ENCODE measurements at places on chromosomes 12 and 14. TPM values are rescaled to one million over a fixed set of nuclear protein-coding genes. Genes with fewer than 3 reads are reported as not detected.

The LRRC43 gene
- 1.6 TPM for total RNA-seq

The CATSPERB gene
- total RNA-seq, result 0.55 TPM

The FZD10 gene
- 4.5 TPM for total RNA-seq

The ALX1 gene
- total RNA-seq, result 13.0 TPM

The CLEC1B gene
- total RNA-seq, result 1.5 TPM

The CRIP1 gene
- total RNA-seq, result 18.5 TPM

The NTF3 gene
- total RNA-seq, result 3.3 TPM

The NEDD8 gene
- 61.8 TPM for total RNA-seq

The NGB gene
- total RNA-seq, result 1.4 TPM

The LGMN gene
- 67.0 TPM for total RNA-seq

The B3GNT4 gene
- 0.88 TPM for total RNA-seq

The EID3 gene
- total RNA-seq, result 12.6 TPM

The UTP20 gene
- total RNA-seq, result 24.3 TPM

The SERPINA1 gene
- 6.8 TPM for total RNA-seq

The CLECL1 gene
- total RNA-seq, result not detected

The TDRD9 gene
- 11.0 TPM for total RNA-seq

The RIN3 gene
- 7.2 TPM for total RNA-seq

The HCAR1 gene
- 0.99 TPM for total RNA-seq

The CLEC4A gene
- 1.2 TPM for total RNA-seq

The ACVRL1 gene
- 47.7 TPM for total RNA-seq

The ATL1 gene
- total RNA-seq, result 34.6 TPM

The SPTSSA gene
- total RNA-seq, result 28.6 TPM

The GPR135 gene
- total RNA-seq, result 7.9 TPM

The HOXC5 gene
- not detected for total RNA-seq

The HOTAIR gene
- not detected for total RNA-seq

All from camera-type eye (tissue), 1 donor.